Endothelial cell of umbilical vein (primary cell): ENCODE measurements at places on chromosomes 16 and 17. TPM values are rescaled to one million over a fixed set of nuclear protein-coding genes. Genes with fewer than 3 reads are reported as not detected.

GP1BA gene
- not detected in 2 replicates for total RNA-seq

PDILT gene
- total RNA-seq: not detected in 2 replicates

C16orf74 gene
- 30.9 and 38.7 TPM in 2 replicates for total RNA-seq

SLC7A5 gene
- 29.2 and 30.7 TPM in 2 replicates for total RNA-seq
